ENCODE measurements at places on chromosomes 7 and 10.

DNA sequence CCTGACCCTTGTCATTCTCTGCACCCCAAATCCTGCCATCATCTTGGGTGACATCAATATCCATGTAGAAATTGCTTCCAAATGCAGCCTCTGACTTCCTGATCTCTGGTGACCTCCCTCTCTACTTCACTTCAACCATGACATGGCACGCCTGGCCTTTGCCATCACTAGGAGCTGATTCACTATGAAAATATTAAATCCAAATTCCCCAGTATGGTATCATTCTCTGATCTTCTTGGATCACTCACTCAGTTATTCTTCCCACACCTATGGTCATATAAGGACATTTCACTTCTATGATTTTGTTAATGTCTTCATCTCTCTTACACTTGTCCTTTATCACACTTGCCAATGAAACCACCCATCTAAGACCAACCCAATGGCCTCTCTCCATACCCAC is 73.7 kb upstream of the ODAD2 start:
- DNase-seq = no peak

DNA sequence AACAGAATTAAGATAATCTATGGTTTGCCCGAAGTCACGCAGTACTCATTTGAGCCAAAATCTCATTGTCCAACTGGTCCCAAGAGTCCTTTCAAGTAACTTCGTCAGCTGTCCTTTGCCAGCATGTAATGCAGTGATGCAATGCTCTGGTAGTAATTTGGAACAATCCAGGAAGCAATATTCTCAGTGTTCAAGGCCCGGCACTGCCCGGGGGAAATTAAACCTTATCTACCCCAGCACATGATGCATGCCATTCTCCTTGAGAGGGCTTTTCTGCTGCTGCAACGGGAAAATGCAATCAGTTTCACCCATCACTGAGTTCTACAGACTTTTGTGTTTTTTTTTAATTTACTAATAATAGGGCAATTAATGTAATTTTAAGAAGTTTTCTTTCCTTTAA is 77.6 kb upstream of the NME8 start:
- no peak for DNase-seq

DNA sequence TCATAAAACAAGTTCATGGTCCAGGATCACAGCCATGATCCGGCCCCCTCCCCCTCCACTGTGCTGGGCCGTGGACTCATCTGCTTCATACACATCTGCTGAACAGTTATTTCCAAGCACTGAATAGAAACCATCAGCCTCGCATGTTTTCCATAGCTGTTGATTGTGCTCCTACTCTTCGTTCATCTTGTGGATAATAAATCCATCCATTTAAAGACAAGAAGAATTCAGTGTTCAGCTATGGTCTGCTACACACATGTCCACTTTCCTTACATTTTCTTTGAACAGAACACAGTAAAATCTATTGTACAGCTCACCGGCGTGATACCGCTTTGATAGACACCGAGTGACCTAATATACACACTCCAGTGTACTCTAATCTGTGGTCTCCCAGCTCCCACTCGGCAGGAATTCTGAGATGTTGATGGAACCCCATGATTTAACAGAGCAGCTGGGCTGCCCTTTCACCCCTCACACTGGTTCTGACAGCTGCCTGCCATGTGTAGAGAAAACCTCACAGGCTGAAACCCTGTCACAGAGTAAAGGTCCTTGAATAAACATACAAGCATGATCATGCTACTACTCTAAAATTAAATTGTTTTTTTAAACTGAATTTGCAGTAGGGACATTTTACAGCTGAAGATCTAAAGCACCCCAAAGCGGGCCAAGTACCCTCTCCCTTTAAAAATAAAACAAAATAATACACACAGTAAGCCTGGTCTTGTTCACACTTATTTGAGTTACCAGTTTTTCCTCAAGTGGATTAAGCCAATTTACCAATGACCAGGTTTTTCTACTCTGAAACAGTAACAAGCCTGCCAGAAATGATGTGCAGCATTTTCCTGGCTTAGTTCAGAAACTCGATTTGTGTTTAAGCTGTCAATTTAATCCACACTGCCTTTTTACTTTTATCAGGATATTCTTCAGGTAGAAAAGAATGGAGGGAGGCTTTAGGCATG is 95.1 kb upstream of the FZD1 start:
- no peak for DNase-seq

DNA sequence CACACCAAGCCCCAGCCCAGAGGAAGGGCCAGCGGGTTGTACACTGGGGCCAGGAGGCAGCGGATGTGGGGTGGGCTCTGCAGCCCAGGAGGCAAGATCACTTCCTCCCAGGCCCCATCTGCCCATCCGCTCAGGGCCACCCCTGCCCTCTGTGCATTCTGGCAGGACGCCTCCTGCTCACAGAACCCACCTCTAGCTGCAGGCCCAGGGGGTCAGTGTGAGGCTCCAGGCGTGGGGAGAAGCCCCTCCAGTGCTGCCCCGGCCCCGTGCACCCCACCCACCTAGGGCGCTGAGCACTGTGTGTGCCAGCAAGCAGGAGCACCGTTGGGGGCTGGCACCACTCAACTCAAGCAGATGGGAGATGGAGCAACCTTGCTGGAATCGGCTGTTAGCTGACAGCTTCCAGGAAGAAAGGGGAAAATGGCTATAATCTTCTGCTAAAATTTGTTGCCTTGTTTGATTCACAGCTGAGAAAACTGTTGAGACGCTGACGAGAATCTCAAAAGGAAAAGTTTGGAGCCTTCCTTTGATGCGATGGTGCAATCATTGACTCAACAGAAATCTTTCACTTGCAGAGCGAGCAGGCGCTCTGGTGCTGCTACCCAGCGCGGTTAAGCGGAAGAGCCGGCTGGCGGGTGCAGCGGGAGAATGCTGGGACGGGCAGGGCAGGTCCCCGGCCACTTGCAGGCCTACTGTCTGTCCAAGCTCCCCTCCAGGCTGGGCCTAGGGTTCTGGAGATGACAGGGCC is 276.1 kb downstream of the ELFN1 start:
- no peak for DNase-seq

DNA sequence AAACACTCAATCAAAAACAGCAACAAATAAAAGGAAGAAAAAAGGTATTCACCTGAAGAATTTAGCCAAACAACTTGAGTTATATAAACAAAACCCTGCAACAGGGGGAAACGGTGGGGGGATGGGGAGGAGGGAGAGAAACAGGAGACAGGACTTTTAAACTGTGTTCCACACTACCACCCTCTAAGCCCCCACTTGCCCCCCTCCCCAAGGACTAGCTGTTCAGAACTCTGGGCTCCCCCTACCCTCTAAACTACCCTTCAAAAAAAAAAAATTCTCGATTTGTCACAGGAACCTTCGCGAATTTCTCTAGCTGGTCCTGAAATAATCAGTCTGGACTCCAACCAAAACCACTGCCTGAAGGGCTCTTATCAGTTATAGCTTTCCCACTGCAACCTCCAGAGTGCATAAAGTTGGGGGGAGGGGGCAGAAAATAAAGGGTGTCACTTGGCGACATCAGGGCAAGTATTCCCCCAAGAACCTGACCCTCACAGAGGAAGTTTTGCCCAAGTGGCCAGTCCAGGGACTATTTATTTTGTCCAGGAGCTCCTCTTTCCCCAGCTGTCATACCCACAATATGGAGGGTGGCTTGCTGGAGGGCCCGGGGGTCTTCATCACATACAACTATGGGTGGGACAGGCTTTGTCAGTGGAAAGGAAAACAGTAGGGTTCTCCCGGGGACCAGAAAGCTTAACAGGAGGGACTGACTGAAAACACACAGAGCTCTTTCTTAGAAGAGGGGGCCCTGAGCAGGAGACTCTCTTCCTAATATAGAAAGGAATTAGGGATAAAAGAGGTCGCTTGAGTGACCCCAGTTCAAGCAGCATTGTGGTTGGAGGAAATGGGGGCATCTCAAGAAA is 1.3 kb downstream of the UBE2H start:
- peak; percentile 33 for DNase-seq

DNA sequence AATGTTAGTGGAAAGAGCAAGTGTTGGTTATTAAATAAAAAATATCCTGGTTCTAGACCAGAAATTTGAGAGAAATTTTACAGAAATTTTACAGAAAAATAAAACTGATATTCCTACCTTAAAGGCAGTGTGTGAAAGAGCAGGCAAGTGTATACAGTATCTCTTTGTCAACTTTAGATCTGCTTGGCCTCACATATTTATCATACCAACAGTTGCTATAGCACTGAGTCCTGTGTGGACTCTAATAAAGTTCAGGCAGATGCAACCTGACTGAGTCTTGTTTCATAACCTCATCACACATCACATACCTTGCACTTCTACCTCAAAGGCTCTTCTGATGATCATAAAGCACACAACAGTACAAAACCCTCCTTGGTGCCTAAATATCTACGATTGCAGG is 552.4 kb upstream of the PCDH15 start:
- no peak for DNase-seq

DNA sequence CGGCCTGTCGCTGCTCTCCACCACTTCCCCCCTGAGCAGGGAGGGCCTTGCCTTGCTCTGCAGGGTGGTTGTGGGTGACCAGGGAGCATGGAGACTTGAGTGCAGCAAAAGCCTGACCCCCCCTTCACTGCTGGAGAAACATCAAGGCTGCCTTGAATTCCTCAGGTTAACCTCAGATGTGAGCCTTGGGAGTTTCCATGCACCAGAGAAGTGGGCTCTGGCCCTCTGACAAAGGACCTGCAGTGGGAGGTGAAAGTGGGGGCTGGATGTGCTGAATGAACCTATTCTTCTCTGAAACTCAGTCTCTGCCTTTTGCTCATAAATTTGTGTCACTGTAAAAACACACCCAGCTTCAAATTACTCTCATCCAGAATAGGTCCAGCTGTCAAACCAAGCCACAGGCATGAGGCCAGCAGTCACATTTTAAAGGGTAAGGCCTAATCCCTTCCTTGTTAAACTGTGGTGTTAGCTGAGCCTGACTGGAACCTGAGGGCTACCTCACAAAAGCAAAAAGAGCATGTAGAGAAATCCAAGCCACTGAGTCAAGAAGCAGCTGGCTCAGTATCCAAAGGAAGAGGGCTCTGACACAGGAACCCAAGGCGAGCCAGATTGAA is 356.8 kb downstream of the CCSER2 start:
- DNase-seq = no peak

DNA sequence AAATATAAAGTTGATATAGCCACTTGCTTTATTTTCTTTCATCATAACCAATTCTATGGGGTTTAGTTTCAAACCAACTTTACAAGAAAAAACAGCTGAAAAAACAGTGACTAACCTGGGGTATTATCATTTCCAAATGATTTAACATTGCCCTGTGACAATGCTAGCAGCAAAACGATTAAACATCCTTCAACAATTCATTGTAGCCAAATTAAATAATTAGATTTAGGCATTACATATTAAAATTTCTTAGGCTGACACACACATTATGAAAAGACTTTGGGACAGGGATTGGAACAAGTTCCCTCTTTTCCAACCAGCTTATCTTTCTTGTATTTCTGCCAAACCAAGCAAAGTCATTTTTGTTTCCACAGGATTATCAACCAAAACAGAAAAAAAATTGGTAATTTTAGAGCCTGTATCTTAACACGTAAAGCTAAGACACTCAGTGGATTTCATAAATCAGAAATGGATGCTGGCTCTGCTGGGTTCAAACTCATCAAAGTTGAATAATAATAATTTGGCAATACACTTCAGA is 84.0 kb downstream of the SEMA3D start:
- DNase-seq = no peak

DNA sequence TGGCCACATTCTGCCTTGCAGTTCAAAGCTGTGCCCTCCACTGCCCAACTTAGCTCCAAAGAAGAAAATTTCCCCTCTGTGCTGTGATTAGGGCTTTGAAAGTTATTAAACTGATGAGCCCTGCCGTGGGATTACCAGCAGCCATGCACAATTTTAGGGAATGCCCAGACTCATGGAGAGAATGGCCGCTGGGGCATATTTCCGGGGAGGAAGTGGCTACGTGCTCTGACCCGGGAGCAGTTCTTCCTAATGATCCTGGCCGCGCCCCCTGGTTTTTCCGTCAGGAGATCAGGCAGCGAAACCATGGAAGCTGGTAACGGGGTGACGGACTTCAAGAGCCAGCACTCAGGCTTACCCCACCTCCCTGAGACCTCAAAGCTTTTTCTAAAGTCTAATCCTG is 365.5 kb upstream of the PFKP start:
- no peak for DNase-seq

- DNase-seq = no peak
Measured at GRCh38 chr10:10317151-10317550, 700.5 kb upstream of the CELF2 start.

- DNase-seq = no peak
Measured at GRCh38 chr7:75813084-75813483, 522 bp downstream of the CCL24 start.

- DNase-seq = no peak
Measured at GRCh38 chr7:91169830-91170191, 94.4 kb upstream of the FZD1 start.

- DNase-seq = no peak
Measured at GRCh38 chr7:136523571-136523970, 344.9 kb upstream of the CHRM2 start.

All from CD4-positive, alpha-beta T cell treated with Interleukin-17A for 1 hour (primary cell).